Hematopoietic multipotent progenitor cell treated with erythropoietin and hydrocortisone succinate and interleukin-3 and kit ligand, for 6 days (in vitro differentiated cells): ENCODE measurements at places on chromosomes 3 and 15.

DNA sequence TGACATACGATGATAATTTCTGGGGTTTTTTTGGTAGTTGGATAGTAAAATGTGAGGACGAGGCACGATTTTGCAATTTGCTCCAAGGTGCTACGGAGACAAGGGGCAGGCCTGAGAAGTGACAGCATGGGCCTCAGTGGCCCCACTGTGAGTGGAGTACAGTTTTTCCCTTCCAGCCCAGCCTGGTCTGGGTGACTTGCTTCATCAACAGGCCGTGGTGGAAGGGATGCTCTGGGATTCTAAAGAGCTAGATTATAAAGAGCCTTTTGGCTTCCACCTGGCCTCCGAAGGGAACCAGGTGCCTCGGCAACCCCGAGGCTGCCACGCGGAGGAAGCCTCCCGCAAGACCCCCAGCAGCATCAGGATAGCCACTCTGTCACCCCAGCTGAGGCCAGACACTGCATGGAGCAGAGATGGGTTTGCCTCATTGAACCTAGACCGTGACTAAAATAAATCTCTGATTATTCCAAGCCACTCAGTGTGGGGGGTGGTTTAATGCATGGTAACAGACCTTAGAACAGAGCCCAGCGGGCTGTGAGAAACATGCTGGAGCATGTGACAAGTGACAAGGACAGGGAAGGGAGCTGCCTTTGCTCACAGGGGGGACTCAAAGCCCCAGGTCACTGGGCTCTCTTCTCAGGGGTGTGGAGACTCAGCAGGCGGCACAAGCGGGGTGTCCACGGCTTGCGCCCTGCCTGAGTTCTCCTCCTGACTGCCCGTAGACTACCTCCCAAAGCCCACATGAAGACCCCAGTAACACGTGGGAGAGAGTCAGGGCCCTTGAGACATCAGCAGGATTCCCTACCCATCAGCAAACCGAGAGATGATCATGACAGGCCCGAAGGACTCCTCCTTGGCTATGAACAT lies 22.6 kb upstream of the SLC41A3 start:
- no peak for DNase-seq

DNA sequence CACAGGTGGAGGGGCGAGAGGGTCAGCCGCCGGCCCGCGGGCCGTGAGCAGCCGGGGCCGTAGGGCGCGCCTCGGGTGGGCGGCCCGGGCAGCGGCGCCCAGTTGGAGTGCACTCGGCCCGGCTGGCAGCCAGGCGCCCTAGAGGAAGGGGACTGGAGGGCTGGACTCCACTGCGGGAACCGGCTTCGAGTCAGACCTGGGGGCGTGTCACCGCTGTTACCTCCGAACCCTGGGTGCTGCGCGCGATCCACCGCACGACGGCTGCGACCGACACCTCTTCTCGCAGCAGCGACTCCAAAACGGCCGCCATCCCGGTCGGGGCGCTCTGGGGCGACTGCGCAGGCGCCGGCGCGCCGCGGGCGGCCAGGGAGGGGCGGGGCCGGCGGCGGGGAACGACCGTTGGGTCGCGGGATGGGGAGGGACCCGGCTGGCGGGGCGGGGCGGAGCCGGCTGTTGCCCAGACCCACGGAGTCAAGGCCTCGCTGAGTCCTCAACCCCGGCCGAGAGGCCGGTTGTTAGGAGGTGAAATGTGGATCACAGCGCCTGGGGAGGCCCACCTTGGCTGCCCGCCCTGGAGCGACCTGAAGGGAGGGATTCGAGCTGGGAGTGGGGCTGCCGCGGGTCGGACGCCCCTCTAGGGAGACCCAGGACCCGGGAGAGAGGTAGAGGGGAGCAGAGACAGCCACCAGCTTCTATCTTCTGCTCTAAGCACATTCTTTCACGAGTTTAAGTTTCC lies at the start of gene CDAN1:
TSS of gene CDAN1 (minus strand) at position 336 of the 736 bp plus-strand sequence. CDS start at position 310, 26 bp downstream.
- DNase-seq = peak; percentile 94

DNA sequence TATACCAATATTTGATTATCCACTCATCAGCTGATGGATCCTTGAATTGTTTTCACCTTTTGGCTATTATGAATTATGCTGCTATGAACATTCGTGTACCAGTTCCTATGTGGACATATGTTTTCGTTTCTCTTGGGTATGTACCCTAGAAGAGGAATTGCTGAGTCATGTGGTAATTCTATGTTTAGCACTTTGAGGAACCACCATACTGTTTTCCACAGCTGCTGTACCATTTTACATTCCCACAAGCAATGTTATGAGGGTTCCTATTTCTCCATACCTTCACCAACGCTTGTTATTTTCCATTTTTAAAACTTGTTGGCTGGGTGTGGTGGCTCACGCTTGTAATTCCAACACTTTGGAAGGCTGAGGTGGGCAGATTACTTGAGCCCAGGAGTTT lies 62.9 kb downstream of the RPLP1 start:
- no peak for DNase-seq

DNA sequence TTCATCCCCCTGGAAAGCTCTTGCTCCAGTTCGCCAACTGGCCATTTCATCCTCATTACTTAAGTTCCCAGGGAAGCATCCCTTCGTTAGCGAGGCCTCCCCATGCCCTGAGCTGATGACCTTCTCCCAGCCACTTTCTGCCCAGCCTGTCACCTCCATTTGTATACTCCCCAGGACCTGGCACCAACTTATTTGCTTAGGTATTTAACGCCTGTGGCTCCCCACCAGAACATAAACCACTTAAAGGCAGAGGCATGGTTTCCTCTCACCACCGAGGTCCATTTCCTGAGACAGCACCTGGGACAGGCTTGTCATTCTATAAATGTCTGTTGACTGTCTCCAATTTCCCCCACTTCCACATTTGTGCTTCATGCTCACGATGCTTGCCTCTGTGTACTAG lies 189.0 kb downstream of the ZNF621 start:
- no peak for DNase-seq

DNA sequence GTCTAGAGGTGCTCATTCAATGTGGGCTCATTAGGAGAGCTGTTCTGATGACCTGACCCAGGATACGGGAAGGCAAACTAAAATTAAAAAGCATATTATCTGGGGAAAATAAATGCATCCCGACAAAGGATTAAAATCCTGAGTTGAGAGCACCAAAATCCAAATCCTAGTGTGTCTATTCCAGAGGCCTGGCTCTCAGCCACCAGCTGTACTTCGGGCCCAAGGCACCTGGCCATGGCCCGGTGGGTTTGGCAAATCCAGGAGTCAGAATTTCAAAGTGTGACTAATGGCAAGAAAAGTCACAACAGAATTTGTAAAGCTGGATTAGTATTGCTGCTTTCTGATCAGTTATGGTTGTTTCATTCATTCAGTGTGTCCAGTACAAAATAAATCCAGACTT lies 2.6 kb upstream of the LYSMD4 start:
- DNase-seq = no peak

GRCh38 chr15:92324101-92324963 lies 69.3 kb upstream of the ST8SIA2 start:
- no peak for DNase-seq

DNA sequence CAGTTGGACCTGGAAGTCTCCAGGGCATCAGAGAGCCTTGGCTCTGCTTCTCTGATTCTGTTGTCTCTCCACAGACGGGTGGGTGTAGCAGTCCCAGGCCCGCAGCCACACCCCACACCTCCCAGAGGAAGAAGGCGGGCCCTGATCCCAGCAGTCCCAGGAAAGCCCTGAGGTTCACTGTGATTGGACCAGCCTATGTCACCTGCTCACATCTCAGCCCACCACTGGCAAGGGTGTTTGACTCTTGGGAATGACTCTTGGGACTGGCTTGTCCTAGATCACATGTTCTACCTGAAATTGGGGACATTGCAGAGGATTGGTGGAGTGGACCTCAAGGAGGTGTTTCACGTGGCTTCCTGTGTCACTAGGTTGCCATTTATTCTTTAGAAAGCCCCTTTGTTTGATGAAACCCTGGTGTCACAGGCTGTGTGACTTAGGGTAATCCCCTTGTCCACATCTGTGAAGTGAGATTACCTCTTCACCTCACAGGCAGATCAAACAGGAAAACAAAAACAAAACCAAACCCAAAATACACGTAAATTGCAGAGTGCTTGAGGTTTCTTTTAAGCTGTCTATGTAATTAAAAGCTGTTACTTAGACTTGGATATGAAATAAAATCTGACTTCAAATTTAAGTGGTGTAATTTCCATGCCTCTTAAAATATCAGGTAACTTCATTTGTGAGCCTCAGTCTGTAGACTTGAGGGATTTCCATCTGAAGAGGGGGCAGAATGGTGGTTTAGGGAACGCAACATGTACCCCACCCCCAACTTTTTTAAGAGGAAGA lies 26.7 kb downstream of the FLNB start:
- no peak for DNase-seq

DNA sequence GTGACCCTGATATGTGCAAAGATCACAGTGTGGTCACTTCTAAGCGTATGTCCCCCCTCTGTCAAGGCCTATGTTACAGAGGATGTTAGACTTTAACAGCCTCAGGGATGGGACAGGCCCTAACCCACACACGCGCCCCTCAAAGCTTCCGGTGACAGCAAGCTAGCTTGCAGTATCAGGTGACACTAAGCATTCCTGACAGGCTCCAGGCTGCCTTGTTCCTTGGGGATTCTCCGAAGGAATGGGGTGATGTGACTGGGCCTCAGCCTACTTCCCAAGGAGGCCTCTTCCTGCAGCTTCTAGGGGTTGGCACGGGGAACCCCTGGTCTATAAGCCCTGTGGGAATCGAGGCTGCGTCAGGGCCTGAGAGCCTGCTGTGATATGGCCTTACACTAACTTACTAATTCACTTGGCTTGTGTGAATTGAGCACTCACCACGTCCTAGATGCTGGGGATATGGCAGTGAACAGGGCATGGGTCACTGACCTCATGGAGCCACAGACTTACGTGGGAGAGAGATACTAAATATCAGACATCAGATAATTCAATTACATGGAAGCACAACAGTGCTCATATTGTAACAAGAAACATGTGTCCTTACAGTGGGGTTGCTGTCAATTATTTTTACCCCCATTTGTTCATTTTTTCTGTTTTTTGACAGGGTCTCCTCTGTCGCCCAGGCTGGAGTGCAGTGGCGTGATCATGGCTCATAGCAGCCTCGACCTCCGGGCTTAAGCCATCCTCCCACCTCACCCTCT lies 11.4 kb upstream of the SPTBN5 start:
- DNase-seq = no peak
